ENCODE measurements at places on chromosomes 5 and 9. TPM values are rescaled to one million over a fixed set of nuclear protein-coding genes. Genes with fewer than 3 reads are reported as not detected.

The ROPN1L gene
- 0.39 TPM for total RNA-seq

The SLC25A48 gene
- not detected for total RNA-seq

The FANCC gene
- 11.6 TPM for total RNA-seq

The C9orf153 gene
- total RNA-seq: not detected

The TAS2R1 gene
- total RNA-seq: not detected

The TSLP gene
- 5.8 TPM for total RNA-seq

The RARS1 gene
- total RNA-seq: 99.6 TPM

The RGMB gene
- total RNA-seq: 32.6 TPM

The PCDHGA11 gene
- 13.7 TPM for total RNA-seq

Data from epithelial cell of alveolus of lung (primary cell).